ENCODE measurements at places on chromosomes 2 and 18.

DNA sequence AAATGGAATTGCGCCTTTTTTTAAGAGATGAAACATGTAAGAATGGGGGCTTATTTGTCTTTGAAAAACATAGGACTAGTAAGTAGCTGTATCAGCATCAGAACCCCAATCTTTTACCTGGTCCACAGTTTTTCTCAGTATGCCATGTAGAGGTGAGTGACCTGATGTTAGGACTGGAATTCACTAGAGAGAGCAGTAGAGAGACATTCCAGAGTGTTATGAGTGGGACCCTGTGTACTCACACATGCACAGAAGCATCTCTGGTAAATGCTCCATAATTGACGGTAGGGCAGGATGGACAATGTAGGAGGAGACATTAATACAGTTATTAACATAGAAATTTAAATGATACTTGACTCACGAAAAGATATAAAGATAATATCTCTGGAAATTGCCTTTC lies 1.4 kb upstream of the GALNT13 start:
- DNase-seq: no peak

DNA sequence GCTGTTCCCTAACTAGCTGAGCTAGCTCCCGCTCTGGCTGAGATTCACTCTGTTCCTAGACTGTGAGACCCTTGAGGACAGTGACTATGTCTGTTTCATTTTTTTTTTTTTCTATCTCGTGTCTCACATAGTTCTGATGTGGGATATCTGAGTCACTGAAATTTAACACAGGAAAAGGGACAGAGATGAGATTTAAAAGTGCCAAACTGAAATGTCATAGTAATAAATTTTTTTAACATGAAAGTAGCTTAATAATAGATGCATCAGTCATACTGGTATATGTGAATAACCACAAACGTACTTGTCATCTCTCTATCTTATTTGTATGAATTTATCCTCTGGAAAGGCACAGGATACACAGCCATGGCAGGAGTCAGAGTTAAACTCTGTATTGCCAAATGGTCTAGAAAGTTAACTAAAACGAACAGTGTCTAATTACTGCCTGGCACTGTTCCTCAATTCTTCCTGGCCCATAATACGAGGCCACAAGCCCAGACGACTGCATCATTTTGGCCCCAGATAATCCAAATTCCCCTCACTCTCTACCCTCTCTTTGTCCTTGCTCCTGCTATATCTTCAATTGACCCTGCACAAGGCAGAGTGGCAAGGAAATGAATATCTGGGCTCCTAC lies 87.5 kb downstream of the SATB2 start:
- DNase-seq: no peak

DNA sequence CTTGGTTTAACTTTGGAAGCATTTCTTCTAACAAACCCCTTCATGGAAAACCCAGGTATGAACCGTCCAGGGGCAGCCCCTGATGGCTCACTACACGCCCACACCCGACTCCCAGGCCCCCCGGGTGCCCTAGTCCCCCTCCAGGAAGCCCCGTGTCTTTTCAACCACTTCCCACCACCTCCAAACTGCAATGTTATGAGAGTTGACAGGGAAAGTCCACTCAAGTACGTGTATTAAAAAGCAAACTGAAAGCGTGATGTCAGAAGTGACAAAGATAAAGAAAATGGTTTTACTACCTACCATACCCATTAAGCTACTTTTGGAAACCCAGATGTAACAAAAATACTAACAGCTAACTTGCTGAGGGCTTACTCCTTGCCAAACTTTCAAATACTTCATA lies 51.5 kb downstream of the L3MBTL4 start:
- DNase-seq: no peak

GRCh38 chr2:28287256-28287915 lies 105.3 kb upstream of the FOSL2 start:
- DNase-seq: no peak

GRCh38 chr2:16686641-16687040 lies 21.0 kb upstream of the CYRIA start:
- DNase-seq: no peak

DNA sequence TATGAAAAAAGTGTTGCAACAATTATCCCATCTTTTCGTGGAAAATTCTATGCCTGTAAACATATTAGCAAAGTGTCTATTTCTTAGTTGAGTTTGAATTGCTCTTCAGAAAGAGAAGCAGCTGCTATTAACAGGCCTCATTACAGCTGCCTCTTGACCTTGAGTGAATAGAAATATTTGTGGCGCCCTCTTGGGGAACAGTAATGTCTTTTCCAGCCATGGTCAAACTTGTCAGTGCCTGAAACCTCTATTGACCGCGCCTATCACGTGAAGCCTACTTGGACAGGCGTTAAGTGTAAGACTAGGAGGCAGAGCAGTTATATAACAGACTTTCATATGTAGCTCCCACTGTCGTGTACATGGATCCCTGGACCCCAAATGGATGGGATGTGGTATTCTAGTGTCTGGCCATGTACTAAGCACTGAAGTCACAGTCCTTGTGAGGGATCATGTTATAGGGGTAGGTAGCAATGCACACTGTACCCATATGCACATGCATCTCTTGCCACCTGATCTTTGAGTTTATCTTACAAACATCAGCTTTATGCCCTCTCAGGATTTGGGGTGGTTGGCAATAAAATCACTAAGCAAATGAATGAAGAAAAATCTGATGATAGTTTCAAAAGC lies 245.0 kb downstream of the PTGR3 start:
- DNase-seq: no peak

DNA sequence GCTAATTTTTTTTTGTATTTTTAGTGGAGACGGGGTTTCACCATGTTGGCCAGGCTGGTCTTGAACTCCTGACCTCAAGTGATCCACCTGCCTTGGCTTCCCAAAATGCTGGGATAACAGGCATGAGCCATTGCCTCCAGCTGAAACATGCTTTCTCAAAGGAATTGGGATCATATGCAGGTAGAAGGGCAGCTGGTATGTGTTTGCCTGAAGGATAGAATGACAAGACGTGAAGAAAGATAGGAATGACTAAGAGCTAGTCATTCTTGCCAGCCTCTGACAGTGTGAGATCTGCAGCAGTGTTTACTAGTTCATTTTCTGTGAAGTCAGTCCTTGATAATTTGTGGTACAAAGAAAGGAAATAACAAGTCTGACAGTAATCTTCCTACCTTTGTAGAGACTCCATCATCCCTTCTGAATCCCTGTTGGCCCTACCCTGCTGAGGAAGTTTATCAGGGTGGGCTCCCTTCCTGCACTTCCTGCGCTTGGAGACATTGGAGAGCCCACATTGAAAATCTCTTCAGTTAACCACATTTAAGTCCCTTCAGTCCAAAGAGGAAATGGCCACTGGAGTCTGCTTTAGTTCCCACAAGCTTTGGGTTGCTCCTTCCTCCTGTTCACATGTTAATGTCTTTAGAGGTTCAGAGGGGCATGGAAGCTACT lies 14.7 kb downstream of the CFLAR start:
- DNase-seq: no peak

- no peak for DNase-seq
Observed at GRCh38 chr18:25164211-25164847, 187.6 kb downstream of the ZNF521 start.

- DNase-seq: no peak
Observed at GRCh38 chr2:69499242-69499641, 62.0 kb upstream of the NFU1 start.

DNA sequence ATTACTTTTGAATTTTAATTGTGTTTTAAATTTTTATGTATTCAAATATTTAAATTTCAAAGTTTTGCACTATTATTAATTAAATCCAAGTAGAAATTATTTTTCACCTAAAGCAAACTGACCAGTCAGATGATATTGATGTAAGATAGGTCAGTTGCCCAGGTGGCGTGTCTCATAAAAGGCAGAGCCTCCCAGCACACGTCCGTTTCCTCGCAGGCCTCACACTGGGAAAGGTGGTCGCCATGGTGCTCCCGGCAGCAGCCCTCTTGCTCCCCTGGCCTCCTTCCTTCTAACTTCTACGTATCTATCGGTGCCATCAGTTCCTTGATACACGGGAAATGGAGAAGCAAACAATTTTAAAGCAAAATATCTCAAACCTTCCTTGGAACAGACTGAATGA lies 516.8 kb downstream of the GALR1 start:
- no peak for DNase-seq

GRCh38 chr2:195534971-195535370 lies 122.1 kb upstream of the SLC39A10 start:
- DNase-seq: no peak

- DNase-seq: no peak
Observed at GRCh38 chr18:49619801-49620200, 57.9 kb downstream of the LIPG start.

DNA sequence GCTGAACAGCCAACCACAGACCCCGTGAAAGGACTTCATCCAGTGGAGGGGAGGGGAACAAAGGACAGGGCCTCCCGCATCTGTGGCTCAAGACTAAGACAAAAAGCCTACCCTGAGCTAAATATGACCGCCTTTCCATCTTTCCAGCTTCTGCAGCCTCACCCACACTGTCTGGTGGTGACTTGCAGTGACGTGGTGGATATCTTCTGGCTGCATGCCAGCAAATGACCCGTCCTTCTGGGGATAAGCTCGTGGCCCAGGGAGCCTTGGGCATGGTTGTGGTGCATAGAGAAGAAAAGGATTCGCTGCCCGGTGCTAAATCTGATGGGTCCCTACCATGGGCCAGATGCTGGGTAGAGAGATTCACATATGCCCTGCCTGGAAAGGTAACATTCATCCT lies 8.7 kb upstream of the NGEF start:
- DNase-seq: no peak

GRCh38 chr2:20205915-20206524 lies 18.9 kb downstream of the SDC1 start:
- no peak for DNase-seq

GRCh38 chr2:9143264-9143815 lies 63.3 kb upstream of the ASAP2 start:
- no peak for DNase-seq

DNA sequence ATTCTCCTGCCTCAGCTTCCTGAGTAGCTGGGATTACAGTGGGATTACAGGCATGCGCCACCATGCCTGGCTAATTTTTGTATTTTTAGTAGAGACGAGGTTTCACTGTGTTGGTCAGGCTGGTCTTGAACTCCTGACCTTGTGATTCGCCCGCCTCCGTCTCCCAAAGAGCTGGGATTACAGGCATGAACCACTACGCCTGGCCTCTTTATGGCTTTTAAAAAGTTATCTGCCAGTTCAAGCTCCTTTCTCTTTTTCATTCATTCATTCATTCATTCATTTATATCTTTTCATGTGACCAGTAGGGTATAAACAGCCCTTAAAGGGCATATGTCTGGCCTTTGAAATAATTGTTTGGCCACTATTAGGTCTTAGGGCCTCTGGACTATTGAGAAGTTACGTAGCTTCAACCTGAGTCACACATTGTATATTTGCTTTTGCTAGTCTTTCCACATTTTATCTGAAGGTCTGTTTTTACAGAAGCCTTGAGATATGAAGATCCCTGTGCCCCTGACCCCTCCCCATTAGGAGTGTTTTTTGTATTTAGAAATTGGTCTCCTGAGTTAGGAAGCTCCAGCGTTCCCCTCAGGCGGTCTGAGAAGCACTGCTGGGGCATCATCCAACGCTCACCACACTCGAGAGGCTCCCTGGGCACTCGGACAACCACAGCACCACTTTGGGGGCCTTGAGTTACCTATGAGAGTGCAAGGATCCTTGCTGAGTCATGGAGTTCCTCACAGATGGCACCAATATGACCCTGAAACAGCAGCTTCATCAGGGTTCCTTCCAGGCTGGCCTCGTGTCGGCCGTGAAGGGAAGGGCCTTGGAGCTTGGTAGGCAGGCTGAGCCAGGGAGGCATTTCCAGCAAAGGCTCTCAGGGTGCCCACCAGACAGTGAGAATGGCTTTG lies 21.8 kb downstream of the FZD5 start:
- DNase-seq: no peak

Measured in right forelimb (tissue), 1 donor.